ENCODE measurements at places on chromosomes 2 and 18.

DNA sequence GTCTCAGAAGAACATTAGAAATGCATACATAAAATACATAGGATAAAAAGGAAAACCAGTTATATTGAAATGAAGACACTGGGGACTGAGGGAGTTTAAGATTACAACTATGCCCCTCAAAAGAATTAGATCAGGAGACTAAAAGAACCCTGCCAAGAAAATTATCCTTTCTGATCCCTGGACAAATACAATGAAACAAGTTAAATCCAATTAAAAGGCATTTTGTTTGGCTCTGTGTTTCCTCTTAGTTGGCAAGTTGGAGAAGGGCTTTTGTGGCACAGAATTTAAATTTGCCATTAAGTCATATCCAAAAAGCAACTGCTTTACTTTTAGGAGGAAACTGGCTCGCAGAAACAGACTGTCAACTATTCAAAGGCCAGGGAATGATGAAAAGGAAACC, 99.1 kb upstream of the CD302 start:
- no peak for DNase-seq

- no peak for DNase-seq
Observed at GRCh38 chr2:54957321-54957999, 92.8 kb downstream of the RTN4 start.

DNA sequence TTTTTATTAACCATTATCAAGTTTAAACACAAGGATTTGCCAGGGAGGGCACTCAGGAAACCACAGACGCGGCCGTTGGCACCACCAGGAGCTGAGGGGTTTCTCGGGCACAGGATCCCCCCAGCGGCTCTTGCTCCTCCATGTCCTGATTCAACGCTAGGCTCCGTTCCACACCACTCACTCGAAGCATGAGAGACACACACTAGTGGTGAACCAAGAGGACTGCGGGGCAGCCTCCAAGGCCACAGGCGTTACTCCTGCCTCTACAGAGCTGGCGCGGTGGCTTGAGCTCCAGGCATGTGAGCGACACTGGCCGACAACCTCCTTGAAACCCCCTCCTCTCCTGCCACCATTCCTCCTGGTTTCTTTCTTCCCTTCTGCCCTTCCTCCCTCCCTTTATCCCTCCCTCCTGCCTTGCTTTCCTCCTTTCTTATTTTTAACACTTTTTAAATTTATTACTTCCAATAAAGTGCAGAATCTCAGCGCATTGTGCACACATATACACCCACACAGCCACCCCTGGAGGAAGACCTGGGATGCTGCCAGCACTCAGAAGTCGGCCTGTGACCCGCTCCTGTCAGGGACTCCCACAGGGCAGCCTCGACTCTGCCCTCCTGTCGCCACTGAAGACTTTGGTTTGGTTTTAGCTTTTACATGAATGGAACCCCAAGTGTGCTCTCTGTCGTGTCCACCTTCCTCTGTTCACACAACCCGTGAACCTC, 21.7 kb downstream of the COX7A2L start:
- DNase-seq = no peak

GRCh38 chr2:224871813-224872212, 155.6 kb upstream of the CCDC195 start:
- DNase-seq = no peak

- no peak for DNase-seq
Observed at GRCh38 chr2:218745160-218745558, 34.5 kb downstream of the TTLL4 start.

DNA sequence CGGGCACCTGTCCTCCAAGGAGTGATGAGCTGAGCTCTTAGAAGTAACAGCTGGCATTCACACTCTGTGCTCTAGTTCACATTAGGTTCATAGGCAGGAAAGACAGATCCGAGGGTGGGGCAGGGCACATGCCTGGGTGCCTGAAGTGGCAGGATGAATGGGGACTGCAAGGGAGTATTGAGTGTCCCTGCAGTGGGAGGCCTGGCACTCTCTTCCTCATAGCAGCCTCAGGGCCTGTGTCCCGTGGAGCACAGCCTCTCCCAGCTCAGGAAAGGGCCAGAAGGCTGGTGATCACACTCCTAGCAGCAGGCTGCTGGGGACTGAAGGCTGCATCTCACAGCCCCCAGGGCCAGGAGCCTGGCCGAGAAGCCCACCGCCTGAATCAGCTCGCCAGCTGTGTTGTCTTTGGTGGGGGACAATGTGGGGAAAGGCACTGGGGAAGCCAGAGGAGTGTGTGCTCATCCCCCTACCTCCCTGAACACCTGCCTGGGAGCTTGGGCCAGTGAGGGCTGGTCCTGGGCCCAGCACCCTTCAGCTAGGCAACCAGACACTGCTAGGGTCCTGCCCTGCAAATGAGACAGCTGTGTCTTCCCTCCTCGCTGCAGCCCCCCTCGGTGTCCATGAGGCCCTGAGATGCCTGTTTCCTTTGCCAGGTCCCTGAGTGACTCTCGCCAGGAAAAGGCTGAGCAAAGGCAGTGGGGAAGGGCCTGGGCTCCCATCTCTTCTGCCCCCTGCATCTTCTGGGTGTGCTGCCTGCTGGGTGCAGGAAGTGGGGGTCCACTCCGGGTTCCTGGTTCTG, 48.2 kb upstream of the HS6ST1 start:
- no peak for DNase-seq

- no peak for DNase-seq
Observed at GRCh38 chr2:85243101-85244072, 84.4 kb downstream of the TGOLN2 start.

- no peak for DNase-seq
Observed at GRCh38 chr18:45998244-45998643, 31.1 kb upstream of the EPG5 start.

Measured in EL (cell line).